Aorta (tissue), 5 donors: ENCODE measurements at places on chromosomes 5 and 9.

DNA sequence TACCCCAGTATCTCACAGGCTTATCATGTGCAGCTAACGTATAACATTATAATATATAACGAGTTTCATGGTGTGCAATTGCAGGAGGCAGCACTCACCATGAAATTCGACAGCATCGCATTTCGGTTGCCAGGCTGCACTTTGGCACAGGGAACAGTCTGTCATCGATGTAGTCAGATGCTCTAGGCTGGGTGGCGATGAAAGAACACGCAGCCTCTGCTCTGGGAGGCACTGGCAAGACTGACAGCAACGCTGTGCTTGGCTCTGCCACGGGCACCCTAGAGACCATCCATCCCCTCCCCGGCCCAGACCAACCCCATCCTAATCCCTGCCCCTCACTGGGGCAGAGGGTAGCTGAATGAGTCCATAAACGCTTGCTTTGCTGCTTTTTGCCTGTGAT lies 290.8 kb downstream of the MED10 start:
- no peak for DNase-seq

- DNase-seq = no peak
Measured at GRCh38 chr5:35598707-35599370, 18.8 kb upstream of the SPEF2 start.

GRCh38 chr9:68577774-68578591 lies 37.3 kb upstream of the TMEM252 start:
- no peak for DNase-seq

DNA sequence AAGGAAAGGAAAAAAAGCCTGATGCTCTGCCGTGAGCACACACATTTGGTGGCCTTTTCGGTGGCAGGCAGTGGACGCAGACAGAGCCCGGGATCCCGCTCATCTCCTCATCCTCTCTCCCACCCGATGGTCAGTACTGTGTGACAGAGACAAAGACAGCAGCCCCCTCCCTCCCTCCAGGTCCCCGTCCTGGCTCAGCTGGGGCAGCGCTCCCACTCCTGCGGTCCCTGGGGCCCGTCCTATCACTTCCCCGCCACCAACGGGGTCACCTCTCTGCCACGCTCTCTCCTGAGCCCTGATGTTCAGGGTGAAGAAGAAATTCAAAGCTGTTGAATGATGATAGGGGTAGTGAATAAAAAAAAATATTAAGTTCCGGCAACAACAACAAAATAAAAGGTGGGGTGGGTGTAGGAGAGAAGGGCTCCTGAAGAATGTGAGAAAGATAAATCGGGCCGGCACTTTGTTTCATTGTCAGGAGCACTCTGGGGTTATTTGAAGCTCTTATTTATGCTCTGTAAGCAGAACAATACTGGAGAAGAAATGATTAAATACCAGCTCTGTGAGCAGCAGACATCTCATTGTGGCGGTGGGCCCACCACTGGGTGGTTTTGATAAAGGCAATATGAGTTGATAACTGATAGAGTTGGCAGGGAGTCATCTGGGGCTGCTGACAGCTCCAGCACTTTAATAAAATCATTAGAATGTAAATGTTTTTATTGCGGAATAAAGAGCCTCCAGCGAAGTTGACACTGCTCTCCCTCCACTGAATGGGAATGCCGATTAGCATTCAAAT lies 417.7 kb downstream of the IRX1 start:
- DNase-seq = no peak
